ENCODE measurements at places on chromosomes 7 and 10.

- DNase-seq, result no peak
Measured at GRCh38 chr10:24715246-24715769, 8.4 kb downstream of the ARHGAP21 start.

- no peak for DNase-seq
Measured at GRCh38 chr10:9175200-9175599, 1120.7 kb downstream of the GATA3 start.

DNA sequence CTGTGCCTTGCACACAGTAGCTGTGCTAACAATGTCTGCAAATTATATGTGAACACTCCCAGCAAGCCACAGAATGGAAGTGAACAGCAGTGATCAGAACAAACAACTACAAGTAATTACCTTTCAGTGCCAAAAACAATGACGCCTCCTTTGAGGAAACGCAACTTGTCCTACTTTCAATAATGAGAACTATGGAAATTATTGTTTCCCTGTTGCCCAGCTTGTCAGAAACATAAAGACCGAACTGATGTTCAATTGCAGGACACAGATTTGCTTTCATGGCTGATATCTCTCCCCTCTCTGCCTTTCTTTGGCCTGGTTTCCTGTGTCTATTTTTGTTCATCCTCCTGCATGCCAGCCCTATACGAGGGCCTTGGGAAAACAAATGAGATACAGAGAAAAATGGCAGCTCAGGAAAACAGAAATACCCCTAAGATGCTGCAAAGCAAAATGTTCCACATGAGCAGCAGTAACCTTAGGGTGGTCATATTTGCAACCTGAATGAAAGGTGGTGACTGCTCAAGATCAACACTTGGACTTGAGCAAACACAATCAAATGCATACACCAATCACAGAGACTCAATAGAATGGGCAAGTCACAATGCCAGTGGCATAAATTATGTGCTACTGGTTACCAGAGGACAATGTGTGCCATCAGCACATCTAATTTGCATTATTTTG, 26.8 kb downstream of the COBL start:
- DNase-seq, result no peak

- no peak for DNase-seq
Measured at GRCh38 chr7:56121440-56121839, 5.2 kb upstream of the NUPR2 start.

DNA sequence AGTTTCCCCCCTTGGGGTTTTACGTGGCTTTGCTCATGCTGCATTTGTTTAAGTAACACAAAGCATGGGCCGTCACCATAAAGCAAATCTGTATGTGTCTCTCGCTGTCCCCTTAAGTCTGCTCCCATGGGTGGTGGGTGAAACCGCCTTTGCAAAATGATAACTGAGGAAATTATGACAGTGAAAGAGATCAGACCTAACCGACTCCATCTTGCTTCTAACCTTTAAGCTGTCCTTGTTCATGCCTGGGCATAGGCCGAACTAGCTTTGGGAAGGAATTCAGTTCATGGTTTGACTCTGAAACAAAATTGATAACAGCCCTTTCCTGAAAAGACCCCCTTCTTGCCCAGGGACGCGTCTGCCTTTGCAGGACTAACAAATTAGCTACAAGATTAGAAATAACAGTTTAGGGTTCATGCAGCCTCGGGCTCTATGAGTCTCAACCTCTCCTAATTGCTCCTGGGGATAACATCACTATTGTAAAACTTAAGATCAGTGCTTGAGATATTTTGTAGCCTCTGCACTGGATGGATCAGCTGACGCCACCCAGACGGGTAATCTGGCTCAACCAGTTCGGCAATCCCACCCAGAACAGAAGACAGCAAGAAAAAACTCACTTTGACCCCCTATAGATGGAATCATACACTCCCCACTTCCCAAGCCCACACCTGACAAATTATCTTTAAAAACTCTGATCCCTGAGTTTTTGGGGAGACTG, 623.7 kb downstream of the TYW1 start:
- DNase-seq, result no peak

GRCh38 chr7:84317536-84317935, 122.9 kb upstream of the SEMA3A start:
- no peak for DNase-seq

DNA sequence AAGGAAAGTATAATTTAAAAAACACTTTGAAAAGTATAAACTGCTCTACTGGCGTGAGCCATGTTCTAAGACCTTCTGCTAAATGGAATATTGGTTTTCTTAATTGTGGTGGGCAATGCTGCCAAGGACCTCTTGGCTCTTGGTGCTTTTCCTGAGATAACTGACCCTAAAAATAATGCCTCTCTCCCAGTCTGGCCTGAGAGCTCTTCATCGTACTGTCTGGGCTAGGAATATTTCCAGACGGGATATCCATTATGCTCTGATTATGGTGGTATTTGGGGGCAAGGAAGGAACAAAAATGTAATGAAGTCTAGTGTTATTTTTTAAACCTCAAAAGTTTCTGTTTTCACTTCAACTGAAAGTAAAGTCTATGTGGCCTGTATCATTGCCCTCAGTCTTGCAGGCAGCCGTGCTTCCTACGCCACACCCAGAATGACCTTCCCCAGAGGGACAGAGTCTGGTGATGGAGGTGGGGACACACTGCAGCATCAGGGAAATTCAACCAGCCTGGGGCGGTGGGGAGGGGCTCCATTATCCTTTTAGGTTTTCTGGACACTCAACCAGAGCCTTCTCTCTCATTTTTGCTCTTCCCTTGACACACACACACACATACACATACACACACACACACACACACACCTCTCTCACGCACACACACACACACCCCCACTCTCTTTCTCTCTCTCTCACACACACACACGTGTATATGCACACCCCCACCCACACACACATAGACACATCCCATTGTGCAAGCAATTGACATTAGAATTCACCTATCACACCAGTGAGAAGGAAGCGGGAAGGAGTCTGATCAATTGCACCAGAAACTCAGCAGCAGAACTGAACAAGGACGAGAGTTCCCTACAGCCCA, 99.6 kb downstream of the LRRC18 start:
- DNase-seq, result no peak

- DNase-seq, result no peak
Measured at GRCh38 chr10:6012121-6012905, 35.0 kb upstream of the IL15RA start.

- no peak for DNase-seq
Measured at GRCh38 chr10:77844713-77845445, 81.7 kb downstream of the DLG5 start.

- no peak for DNase-seq
Measured at GRCh38 chr7:104106108-104106905, 101.5 kb downstream of the ORC5 start.

- no peak for DNase-seq
Measured at GRCh38 chr10:71742301-71743088, 22.9 kb upstream of the C10orf105 start.
